Endodermal cell (in vitro differentiated cells): ENCODE measurements at places on chromosomes 12 and 14. TPM values are rescaled to one million over a fixed set of nuclear protein-coding genes. Genes with fewer than 3 reads are reported as not detected.

Gene OR6C2
- not detected in 2 replicates for total RNA-seq

Gene DIO3
- total RNA-seq: 60.5 to 142 TPM (median 65.0 TPM) in 3 replicates

Gene TAMALIN
- total RNA-seq: 6.6 to 9.3 TPM (median 9.1 TPM) in 3 replicates

Gene ITGB7
- 1.4 to 2.1 TPM (median 1.6 TPM) in 3 replicates for total RNA-seq

Gene SLC10A1
- total RNA-seq: not detected in 3 replicates

Gene B3GNT4
- total RNA-seq: 0.74 to 11.5 TPM (median 1.8 TPM) in 3 replicates

DNA sequence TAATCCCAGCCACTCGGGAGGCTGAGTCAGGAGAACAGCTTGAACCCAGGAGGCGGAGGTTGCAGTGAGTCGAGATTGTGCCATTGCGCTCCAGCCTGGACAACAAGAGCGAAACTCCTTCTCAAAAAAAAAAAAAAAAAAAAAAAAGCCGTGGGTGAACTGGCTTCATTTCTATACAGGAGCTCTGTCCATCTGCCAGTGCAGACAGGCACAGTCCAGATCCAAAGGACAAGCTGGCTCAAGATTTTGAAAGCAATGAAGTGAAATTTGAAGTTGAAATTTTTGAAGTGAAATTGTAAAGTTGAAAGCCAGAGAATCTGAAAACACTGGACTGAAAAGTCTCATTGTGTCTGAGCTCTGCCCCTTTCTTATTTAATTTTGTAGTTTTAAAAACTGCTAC lies 134.7 kb downstream of the CALM1 start:
- no peak for DNase-seq

DNA sequence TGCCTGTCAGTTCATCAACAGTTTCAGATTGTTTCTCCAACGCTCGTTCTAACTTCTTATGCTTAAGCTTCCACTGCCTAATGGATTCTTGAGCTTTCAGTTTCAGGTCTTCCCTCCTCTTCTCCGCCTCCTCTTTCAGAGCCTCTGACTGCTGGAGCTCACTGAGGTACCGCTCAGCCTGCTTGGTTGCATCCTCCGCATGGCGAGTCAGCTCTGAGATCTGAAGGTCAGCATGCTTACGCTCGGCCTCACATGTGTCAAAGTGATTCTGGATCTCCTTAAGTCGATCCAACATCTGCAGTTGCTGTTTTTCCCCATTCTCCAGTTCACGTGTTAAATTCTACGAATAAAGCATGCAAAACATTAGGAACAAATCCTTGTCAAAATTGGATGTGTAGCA lies 148.8 kb downstream of the CEP128 start:
- no peak for DNase-seq

DNA sequence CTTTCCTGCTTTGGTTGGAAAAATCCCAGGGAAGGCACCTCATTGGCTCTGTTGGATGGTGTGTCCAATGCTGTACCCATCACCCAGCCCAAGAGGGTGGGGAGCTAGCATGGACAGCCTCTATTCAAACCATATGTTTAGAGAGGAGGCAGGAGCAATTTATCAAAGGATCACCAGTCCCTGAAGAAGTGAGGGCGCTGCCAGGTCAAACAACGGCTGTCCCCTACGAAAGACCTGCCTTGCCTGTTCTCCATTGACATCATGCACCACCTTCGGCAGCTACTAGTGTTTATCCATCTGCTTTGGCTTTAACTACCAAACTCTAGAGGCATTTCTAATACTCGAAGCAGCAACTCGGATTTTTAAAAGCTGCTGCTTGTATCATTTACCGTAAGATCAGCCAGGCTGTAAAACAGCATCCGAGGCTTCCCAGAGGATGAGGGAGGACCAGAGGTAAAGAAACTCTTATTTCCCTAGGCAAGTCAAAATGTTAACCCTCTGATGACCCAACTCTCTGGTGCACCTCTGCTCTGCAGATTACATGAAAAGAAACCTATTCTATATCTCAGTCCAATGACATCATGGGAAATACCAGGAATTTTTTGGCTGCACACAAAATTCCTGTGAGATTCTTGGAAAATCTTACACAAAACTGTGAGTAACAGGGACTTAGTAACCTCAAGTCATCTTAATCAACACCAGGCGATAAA lies 720.9 kb upstream of the TBX3 start:
- DNase-seq: no peak

DNA sequence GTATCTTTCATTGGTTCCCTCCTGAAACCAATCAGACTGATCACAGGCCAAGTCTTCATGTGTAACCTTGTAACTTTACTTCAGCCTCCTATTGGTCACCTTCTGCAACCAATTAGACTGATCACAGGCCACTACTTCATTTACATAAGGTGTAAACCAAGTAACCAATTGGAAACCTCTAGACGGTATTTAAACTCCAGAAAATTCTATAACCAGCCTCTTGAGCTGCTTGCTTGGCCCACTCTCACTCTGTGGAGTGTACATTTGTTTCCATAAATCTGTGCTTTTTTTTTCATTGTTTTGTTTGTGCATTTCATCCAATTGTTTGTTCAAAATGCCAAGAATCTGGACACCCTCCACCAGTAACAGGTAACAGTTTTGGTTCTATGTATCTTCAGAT lies 47.5 kb downstream of the EIF2S3B start:
- no peak for DNase-seq

DNA sequence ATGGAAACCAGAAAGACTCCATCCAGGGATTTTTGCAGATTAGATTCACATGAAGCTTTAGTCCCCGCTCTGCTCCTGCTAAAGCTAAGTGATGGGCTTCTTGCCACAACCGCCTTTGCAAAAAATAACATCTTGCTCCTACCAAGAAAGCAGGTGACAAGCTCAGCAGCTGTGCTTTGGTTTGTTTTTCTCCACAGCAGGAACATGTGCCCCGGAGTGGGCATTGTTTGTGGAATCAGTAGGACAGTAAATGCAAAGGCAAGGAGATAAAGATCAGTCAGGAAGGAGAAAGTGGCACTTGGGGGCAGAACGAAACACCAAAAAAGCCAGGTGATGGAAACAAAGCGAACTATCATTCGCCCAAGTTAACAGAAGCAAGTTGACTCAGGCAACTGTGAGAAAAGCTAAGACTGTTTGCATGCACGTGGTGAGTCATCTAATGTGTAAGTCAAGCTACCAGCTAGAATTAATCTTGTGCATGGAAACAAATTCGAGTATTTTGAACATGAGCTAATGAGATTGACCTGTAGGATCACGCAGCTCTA lies 165.5 kb upstream of the PLXNC1 start:
- DNase-seq: peak; percentile 68

DNA sequence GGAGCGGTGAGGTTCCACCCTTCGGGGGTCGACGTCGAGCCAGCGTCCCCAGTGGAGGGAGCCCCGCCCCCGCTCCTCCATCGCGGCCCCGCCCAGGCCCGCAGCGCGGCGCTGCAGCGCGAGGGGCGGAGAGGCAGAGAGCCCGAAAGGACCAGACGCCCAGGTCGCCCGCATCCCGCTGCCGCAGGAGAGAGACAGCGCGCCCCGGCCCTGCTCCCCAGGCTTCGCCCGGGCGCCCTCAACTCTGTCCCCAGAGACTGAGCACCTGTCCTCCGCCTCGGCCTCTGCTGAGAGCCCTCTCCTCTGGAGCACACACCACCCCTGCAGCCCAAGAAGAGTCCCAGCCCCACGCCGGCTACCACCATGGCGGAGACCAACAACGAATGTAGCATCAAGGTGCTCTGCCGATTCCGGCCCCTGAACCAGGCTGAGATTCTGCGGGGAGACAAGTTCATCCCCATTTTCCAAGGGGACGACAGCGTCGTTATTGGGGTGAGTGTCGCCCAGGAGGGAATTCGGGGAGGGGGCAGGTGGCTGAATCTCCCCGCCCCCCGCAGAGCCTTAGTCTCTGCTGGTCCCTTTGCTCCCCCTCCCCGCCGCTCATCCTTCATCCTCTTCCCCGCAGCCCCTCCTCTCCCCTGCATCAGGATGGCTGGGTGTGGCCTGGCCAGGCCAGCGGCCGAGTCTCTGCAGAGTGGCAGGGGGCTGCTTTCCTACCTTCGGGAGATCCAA lies at the start of gene KIF5A:
TSS of gene KIF5A (plus strand) at position 136 of the 732 bp plus-strand sequence. CDS start at position 364, 228 bp downstream.
- peak; percentile 92 for DNase-seq

DNA sequence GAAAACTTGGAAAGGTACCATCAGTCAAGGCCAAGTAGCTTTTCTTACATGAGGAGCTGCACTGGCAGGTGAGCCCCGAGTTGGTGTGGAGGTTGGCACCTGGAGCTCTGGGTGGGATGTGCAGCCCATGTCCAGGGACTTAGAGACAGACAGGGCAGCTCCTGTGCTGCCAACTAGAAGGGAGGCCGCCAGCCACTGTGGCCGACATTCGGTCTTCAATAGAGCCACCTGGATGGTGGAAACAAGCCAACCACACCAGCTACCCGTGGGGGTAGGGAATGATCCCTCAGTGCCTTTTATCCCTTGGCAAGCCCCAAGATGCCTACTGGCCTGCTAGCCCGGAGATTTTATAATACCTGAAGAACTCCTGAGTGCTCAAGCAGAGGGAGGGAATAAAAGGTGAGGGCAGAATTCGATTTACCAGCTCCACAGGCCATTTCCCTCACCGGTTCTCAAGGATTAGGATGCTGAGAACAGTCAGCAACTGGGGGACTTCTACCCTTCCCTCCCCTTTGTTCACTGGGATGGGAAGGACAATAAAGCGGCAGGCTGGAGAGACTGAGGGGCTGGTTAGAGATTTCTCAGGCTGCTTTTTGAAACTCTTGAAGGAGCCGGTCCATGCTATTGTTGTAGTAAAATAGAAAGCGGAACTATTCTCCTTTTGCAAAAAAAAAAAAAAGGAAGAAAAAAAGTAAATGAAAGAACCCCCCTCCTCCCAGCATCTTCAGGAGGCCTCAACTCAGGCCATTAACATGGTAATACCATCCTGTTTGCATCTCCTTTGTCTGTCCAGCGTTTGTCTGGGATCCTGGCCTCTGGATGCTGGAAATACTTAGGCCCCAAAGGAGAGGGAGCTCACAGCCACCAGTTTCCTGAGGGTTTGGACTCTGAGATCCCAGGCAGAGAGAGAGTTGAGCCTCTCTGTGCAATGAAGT lies 321.6 kb downstream of the ZFP36L1 start:
- peak; percentile 66 for DNase-seq

- DNase-seq: no peak
Observed at GRCh38 chr14:90853116-90853515, 36.9 kb upstream of the TTC7B start.

DNA sequence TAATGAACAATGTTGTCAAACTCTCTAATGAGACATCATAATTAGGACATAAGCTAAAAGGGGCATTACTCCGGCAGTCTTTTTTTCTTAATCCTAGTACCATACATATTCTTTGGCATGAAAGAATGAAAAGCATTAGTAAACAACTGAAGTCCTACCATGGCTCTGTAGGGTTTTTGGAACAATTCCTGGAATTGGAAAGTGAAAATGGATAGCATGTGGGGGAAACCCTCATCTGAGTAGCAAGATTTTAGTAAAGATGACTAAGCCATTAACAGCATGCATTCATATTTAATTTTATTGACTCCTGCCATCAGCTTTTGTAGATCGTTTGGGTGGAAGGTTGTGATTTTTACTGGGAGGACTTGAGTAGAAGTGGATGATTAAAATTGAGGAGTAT lies 216.2 kb upstream of the PDZRN4 start:
- DNase-seq: no peak

DNA sequence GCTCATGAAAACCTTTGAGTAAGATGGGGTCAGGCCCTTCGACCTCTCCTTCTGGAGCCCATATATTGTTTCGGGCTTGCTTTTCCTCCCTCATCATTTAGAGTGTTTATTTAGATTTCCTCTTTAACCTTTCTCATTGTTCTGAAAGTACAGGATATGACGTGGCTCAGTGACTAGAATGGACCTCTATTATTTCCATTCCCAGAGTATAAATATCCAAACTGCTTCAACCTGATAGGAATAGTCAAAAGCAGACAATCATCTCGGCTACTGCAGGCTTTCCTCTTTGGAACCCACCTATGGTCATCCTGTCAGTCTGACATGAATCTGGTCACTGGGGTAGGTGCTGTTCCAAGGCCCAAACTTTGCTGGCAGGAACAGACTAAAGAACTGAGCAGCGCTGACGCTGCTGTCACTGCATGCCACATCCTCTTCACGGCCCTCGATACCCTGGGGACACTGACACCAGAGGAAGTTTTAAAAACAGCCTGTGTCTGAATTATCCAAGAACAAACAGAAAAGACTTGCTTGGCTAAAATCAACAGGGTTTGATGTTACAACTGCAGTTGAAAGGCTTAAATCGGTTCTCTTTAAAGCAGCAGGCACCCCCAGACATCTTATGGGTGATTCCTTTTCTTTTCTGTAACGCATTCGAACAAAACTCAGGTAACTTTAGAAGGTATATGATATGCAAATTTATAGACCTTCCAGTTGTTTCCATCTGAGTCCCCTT lies 5.0 kb upstream of the DDX47 start:
- no peak for DNase-seq

DNA sequence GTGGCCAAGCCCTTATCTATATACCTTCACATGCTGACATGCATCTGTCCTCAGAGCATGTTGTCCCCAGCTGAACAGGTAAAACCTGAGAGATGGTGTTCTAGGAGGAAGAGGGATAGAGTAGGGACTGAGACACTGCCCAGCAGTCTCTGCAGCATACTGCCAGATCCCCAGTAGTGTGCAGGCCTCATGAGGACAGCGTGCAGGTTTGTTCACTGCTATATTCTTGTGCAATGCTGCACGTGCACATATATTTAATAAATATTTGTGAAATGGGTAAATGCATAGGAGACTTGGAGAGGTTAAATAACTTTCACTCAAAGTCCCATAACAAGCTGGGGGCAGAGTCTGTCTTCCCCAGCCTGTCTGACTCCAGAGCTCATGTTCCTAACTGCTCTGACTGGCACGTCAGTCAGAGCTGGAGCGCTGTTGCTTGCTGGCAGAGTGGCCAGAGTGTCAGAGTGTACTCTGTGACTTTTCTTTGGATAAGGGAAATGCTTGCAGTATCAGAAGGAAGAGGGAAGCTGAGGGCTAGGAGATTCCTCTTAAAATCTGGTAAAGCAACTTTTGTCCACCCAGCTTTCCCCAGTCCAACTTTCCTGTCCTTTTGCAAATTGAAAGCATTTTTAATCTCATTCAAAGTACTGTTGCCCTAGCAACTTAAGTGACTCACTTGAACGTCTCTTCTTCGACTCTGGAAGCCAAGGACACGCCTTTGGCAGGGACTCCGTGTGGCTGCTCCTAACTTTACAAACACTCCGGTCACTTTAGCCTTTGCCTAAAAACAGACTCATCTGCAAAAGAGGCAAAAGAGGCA lies 14.9 kb upstream of the POLR3B start:
- DNase-seq: no peak

DNA sequence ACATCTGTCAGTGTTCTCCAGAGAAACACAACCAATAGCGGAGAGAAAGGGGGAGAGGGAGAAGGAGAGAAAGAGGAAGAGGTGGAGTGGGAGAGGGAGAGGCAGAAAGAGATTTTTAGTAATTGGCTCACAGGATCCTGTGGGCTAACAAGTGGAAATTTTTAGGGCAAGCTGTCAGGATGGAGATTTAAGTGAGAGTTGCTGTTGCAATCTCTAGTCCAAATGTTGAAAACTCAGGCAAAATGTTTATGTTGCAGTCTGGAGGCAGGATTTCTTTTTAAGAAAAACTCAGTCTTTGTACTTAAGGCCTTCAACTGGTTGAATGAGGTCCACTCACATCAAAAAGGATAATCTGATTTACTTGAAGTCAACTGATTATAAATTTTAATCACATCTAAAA lies 12.5 kb upstream of the GLIPR1L2 start:
- no peak for DNase-seq

DNA sequence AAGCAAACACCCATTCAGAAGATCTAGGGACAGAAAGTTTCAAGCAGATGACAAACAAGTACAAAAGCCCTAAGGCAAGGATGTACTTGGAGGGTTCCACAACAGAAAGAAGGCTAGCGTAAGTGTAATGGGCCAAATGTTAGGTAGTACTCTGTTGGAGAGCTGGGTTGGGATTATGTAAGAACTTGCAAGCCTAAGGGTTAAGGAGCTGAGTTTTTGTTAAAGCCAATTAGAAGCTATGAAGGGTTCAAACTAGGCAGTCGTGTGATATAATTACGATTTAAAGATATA lies 41.4 kb downstream of the HECTD1 start:
- no peak for DNase-seq
